Panc1 (cell line): ENCODE measurements at places on chromosomes 12 and 14.

DNA sequence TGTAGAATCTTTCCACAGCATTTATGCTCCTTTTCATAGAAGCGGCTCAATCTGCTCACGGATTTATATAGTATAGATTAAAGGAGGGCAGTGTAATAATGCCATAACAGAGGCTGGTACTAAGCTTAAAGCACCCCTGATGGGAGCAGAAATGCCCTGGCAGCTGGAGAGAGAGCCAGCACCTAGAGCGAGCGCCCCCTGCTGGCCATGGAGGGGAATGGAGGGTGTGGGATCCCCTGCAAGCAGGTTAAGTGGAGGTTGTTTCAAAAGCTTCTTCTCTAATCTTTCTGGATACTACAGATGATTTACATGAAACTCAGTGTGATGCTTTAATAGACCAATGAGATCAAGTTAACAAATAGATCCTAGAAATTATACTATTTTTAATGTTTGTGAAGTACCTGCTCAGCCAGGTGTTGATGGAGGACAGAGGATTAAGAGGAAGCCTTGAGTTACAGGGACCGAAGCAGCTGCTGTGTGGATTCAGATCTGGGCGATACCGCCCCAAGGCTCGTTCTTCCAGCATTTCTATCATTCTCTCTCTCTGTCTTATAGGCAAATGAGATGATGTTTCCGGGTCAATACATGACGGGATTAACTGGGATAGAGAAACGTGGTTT, 1519.3 kb upstream of the TMEM132C start:
- no peak for DNase-seq

- DNase-seq = no peak
Observed at GRCh38 chr12:127237151-127237550, 1029.8 kb upstream of the TMEM132C start.

DNA sequence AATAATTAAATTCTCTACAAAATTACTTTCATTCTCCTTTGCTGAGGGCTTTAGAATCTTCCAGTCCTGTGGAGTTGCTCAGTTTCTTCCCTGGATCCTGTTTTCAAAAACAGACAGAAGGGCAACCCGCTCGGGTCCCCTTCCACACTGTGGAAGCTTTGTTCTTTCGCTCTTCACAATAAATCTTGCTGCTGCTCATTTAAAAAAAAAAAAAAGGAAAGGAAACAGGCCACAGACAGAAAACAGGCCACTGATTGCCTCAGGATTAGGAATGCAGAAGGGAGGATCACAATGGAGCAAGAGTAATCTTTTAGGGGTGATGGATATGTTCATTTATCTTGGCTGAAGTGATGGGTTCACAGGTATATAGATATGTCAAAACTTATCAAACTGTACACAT, 29.5 kb upstream of the HIGD1C start:
- DNase-seq = no peak

DNA sequence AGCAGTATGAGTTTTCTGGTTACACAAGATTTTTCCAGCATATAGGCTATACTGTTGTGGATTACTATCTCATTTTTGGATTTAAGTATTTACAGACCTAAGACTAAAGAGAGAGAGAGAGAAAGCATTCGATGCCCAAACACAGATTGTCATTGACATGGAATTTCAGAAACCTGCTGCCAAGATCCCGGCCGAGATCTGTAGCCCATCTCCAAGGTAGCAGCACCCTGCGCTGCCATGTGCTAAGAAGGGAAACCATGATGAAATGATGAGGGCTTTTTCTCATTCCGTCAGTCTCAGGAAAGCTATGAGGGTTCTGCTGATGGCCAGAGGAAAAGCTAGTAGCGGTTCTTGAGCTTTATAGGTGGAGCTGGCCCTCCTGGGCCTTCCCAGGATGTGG, 135.6 kb upstream of the EVL start:
- no peak for DNase-seq

DNA sequence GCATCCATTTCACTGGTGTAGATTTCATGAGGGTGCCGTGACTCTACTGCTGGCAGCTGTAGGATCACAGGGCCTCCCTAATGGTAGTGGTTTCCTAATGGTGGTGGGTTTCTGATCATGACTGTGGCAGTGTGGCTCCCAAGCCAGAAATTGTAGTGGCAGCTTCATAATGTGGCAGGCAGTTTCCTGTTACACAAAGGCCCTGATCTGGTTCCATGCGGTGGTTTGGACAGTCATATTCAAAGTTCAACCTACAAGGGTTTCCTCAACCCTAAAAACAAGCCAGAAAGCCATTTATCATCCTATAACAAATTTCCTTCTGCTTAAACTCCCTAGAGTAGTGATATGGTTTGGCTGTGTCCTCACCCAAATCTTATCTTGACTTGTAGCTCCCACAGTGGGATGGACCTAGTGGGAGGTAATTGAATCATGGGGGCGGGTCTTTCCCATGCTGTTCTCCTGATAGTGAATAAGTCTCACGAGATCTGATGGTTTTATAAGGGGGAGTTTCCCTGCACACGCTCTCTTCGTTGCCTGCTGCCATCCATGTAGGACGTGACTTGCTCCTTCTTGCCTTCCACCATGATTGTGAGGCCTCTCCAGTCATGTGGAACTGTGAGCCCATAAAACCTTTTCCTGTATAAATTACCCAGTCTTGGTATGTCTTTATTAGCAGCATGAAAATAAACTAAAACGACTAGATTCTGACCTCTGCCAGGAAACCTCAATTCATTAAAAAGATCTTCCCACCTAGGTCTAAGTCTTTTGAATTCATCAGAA, 257.1 kb downstream of the EFCAB11 start:
- DNase-seq = no peak

GRCh38 chr12:29710104-29710503, 73.6 kb downstream of the TMTC1 start:
- no peak for DNase-seq

DNA sequence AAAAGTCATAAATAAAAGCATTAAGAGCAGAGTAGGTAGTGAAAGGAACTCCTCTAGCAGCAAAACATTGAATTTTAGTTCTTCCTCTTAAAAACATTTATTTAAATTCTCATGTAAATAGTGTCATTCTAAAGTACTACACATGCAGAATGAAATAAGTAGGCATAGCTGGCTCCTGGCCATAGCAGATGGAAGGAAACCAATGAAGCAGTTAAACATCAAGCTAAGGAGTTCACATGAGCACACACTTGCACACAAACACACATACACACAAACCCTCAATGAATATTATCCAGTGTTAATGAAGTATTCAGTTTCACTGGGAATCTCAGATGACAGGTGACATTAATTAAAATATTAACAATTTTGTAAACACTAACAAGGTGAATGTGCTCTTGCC, 69.3 kb downstream of the SLC35F4 start:
- DNase-seq = no peak

DNA sequence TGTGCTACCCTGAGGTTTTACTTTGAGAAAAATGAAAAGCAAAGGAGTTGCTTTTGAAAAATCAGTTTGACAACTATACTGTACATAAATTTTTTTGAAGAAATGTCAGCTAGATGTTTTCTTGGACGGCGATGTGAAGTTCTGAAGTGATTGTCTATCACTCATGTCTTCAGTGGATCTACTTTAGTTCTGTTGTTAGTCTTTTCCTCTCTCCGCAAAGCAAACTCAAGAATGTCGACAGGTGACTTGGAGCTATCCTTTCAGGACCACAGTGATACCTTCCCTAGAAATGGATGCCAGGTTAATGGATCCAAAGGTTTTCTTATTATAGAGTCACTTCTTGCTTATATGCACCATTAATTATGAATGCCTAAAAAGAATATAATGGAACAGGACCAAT, 1.2 kb downstream of the PTPRO start:
- DNase-seq = no peak

GRCh38 chr12:27966870-27967269, 5.7 kb downstream of the PTHLH start:
- DNase-seq = peak; percentile 94

GRCh38 chr12:14678547-14679150, 17.8 kb downstream of the GUCY2C start:
- DNase-seq = no peak

DNA sequence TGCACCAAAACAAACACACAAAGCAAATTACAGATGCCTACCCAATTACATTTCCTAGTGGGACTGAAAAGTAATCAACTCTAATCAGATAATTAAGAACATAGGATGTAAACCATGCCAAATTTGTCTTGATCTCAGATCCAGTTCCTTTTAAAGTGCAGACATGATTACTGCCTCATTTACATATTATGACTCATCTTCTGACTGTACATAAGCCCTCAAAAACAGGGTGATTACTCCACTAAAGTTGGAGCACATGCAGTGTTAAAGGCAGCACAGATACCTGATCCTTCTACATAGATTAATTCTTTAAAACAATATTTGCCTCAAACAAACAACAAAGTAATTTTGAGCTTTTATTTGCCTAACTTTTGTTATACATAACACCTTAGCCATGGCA, 337.2 kb downstream of the RPS29 start:
- no peak for DNase-seq

DNA sequence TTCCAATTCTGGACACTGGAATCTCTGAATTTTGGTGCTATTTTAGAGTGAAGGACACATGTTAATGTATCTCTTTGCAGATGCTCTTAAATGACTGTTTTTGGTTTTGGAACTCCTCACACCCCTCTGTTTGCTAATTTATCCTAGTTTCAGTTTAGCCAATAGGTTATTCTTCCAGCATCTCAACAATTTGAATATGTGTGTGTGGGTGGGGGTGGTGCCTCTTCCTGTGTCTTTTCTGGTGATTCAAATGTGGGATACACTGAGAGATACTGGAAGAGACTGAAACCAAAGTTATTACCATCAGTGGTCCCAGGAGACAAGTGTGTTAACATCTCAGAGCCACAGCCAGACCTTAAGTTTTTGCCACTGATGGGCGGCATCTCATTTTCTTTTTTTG, 1317.4 kb upstream of the TMEM132C start:
- no peak for DNase-seq

- DNase-seq = no peak
Observed at GRCh38 chr12:100399095-100399494, 42.2 kb downstream of the SLC17A8 start.

GRCh38 chr12:1796515-1797010, 23.8 kb upstream of the LRTM2 start:
- no peak for DNase-seq

GRCh38 chr14:105087963-105088811, 23.0 kb upstream of the GPR132 start:
- DNase-seq = no peak

GRCh38 chr12:49808686-49809380, 19.4 kb downstream of the NCKAP5L start:
- DNase-seq = no peak

DNA sequence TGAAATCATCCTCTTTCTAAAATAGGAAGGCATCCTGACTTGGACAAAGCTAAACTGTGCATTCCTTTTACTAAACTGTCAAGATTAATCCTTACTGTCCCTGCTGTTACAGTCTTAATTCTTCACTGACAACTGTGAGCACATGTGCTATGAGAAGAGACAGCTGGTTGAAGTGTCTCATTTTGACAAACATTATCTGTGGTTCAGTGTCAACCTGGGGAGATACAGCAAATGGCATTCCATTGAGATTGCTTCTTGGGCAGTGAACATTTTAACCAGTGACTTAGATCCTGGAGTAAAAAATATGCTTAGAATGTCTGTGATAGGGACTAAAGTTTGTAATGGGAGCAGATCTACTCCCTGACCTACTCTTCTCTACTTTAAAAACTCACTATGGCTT, 552.6 kb upstream of the ATP2B1 start:
- no peak for DNase-seq

- no peak for DNase-seq
Observed at GRCh38 chr14:71985538-71986189, 53.4 kb downstream of the RGS6 start.
